Fibroblast of lung (primary cell): ENCODE measurements at places on chromosomes 5 and 9. TPM values are rescaled to one million over a fixed set of nuclear protein-coding genes. Genes with fewer than 3 reads are reported as not detected.
A peak's percentile ranks its signal among the peaks of the same experiment; 100 is the strongest.

GRCh38 chr9:131934673-131935072 is 145.0 kb downstream of the MED27 start:
- H3K27ac ChIP-seq: no peak overlapping the region
- H3K4me3 ChIP-seq: no peak overlapping the region
- no peaks in the 10 kb centered on the region for H3K27me3 ChIP-seq

DNA sequence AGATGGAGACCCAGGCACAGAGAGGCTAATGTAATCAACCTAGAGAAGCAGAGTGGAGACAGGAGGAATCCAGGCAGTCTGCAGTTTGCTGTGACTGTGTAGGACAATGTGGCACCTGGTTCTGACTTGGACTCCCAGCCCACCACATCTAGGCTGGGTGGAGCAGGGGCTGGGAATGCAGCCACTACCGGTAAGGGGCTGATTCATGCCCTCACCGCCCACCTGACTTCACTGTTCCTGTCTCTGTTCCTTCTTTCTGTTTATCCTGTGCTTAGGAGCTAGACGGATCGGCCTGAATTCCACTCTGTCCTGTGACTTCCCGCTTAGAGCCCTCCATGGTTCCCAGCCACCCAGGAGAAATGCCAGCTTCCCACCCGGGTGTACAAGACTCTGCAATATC is 2.6 kb downstream of the PDLIM4 start:
- peak overlapping the region; percentile 99 for H3K27ac ChIP-seq
- no peaks in the 10 kb centered on the region for H3K36me3 ChIP-seq
- H3K4me3 ChIP-seq: peak overlapping the region; percentile 80
- peaks cover 49% of the 10 kb centered on the region for H3K4me1 ChIP-seq
- H3K27me3 ChIP-seq: no peaks in the 10 kb centered on the region

The CPEB4 gene
- polyA plus RNA-seq: 13.4 and 19.9 TPM in 2 replicates

The DDX4 gene
- not detected in 2 replicates for polyA plus RNA-seq

GRCh38 chr9:135186248-135187164 is 99.0 kb downstream of the OLFM1 start:
- DNase-seq: no peak
- no peaks in the 10 kb centered on the region for H3K4me1 ChIP-seq

- H3K36me3 ChIP-seq: no peaks in the 10 kb centered on the region
- H3K27me3 ChIP-seq: no peaks in the 10 kb centered on the region
- H3K4me1 ChIP-seq: peaks cover 17% of the 10 kb centered on the region
- no peak overlapping the region for H3K4me3 ChIP-seq
Measured at GRCh38 chr5:72067682-72068470, 39.4 kb upstream of the MAP1B start.
